Stimulated activated CD8-positive, alpha-beta memory T cell treated with anti-CD3 and anti-CD28 coated beads, Interleukin-2, amount 100 ng/mL, for 1 hour (primary cell): ENCODE measurements at places on chromosomes 2 and 18.

DNA sequence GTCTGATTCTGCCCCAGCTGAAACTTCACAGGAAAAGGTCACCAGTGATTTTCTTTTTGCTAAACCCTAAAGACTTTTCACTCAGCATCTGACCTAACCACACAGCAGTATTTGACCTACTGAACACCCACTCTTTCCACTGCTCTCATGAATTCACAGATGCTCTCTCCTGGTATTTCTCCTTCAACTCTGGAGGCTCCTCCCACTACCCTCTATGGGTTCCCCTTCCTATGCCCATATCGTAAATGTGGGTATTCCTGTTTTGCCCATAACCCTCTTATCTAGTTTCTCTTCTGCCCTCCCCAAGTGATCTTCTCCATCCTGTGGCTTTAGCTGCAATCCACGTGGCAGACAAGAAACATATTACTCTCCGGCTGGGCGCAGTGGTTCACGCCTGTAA, 7.6 kb downstream of the PLEKHM3 start:
- DNase-seq = no peak

- DNase-seq = no peak
These were observed 141.6 kb upstream of the RIOK3 start for GRCh38 chr18:23311351-23312121.

DNA sequence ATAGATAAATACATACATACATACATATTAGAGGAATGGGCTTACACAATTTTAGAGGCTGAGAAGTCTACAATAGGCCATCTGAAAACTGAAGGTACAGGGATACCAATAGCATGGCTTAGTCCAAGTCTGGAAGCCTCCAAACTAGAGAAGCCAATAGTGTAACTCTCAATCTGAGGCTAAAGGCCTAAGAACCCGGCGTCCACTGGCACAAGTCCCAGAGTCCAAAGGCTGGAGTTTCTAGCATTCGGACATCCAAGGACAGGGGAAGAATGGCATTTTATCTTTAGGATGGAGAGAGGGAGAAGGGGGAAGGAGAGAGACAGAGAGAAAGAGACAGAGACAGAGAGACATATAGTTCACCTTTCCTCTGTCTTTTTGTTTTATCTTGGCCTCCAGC, 63.7 kb upstream of the SYT4 start:
- DNase-seq = no peak

DNA sequence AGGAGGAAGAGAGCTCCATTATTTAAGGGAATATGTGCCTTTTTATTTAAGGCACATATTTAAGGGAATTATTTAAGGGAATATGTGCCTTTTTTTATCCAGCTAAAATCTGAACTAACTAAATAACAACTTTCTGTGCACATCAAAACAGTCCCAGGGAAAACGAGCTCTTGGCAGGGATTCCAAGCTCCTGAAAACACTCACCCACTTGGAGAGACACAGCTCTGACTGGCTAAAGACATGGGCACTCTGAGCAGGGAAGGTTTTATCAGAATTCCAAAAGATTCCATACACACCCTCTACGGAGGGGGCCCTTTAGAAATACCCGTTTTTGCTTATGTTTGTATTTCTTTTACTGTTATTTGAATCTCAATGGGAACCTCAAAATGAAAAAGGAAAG, 181.0 kb downstream of the ZNF516 start:
- DNase-seq = no peak

GRCh38 chr2:6977113-6977741, 60.0 kb downstream of the RNF144A start:
- no peak for DNase-seq

GRCh38 chr2:1140389-1141003, 189.8 kb downstream of the SNTG2 start:
- peak; percentile 6 for DNase-seq

DNA sequence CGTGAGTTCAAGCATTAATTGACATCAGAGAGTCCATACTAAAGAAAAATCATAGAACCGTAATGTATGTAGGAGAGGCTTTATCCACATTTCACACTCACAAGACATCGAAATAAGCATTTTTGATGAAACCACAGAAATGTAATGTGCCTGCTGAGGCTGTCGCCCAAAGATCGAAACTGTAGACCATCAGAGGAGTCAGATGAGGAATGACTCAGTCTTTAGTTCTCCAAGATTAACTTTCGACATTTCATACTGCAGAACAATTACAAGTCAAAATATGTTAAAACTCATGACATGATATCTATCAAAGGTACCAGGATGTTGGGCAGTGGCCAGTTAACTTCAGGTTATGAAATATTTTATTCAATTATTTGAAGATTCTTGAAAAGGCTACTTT, 79.6 kb downstream of the RAB31 start:
- DNase-seq = no peak

- DNase-seq = no peak
These were observed 61.5 kb downstream of the AGAP1 start for GRCh38 chr2:235555371-235555770.

DNA sequence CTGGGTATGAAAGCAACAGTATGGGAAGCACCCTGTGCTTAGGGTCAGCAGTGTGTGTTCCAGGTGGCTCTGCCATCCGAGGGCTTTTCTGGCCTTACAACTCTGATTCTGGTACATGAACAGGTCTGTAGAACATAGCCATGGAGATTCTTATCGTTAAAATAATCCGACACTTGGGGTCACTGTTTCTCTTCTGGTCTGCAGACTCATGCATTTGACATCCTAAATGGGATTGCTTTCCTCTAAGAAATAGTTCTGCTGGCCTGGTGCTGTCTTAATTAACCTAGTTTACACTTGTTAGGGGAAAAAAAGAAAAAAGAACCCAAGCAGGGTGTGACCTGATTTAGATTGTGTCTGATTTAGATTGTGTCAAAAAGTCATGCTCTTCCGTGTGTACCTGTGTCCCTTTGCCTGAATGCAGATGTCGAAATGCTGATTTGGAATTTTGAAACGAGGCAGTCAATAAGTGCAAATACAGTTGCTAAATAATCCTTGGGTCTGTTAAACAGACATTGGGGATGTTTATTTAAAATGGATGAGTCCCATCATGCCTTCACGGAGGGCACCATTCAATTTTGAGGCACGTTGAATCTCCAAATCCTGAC, 59.6 kb downstream of the TRPM8 start:
- no peak for DNase-seq

DNA sequence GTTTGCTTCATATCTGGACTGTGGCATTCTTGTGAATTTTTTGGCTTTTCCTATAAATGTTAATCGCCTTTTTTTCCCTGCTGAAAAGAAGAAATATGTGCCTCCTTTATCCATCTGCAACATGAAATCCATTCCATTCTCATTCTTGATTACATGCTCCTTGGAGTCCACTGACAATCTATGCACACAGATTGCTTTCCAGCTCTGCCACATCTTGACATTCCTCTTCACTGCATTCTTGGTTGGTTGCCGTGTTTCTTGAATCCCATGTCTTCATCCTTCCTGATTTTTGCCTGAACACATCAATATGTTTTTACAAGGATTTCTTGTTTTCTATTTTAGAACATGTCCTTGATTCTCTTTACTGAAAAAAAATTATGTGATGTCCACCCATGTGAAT, 26.7 kb upstream of the BIRC6 start:
- no peak for DNase-seq

GRCh38 chr2:69449906-69450305, 12.7 kb upstream of the NFU1 start:
- no peak for DNase-seq

DNA sequence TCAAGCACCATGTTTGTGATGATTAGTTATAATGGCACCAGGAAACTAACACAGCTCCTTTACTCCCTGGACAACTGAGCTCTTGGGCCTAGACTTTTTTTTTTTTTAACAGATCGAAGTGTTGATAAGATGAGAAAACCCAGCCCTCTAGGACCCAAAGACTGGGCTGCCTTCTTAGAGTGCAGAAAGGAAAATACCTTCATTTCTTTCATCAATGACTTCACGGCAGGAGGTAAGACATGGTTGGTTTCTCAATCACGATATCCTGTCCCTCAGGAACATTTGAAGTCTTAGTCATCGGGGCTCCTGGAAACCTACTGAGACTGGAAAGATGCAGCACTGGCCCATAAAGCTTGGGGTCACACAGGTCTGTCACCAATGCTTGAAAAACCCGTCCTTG, 84.7 kb downstream of the TNFRSF11A start:
- DNase-seq = no peak

DNA sequence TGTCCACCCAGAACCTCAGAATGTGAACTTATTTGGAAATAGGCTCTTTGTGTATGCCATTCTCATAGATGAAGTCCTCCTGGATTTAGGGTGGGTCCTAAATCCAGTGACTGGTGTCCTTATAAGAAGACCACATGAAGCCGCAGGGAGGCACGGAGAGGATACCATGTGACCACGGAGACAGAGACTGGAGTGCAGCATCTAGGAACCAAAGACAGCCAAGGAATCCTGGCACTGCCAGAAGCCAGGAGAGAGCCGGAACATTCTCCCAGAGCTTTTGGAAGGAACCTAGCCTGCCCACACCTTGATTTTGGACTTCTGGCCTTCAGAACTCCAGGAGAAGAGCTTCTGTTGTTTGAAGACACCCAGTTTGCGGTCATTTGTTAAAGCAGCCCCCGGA, 49.7 kb downstream of the ARL4C start:
- no peak for DNase-seq

- DNase-seq = no peak
These were observed 71.1 kb upstream of the CTLA4 start for GRCh38 chr2:203796248-203797010.

GRCh38 chr2:176595986-176596385, 326.7 kb downstream of the MTX2 start:
- DNase-seq = no peak

GRCh38 chr2:74554820-74555531, 456 bp downstream of the DOK1 start:
- DNase-seq = peak; percentile 25

- no peak for DNase-seq
These were observed 41.9 kb upstream of the SCN9A start for GRCh38 chr2:166417669-166418068.

DNA sequence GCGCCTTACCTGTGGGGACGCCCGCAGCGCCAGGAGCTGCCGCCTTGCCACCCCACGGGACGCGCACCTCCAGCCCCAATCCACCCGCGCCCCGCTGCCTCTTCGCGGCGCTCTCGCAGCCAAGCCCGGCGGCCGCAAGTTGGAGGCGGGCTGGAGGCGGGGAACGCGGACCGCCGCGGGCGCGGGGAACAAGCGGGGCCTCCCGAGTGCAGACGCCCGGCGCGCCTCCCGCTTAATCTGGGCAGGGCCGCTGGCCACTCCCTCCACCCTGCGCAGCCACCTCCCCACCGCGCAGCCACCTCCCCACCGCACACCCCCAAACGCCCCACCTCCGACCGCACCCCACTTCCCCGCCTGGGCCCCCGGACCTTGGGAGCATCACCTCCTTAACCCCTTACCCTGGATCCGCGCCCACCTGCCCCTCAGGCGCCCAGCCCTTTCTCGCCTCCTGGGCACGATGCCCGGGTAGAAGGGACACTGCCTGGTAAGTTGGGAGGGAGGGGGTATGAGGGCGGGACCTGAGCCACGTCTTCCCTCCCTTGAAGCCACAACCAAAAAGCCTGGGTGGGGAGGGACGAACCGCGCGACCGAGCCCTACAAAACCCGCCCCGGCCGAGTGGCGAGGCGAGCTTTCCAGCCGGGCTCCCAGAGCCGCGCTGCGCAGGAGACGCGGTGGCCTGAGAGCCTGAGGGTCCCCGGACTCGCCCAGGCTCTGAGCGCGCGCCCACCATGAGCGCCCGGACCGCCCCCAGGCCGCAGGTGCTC, at the start of the genes COL4A3 and COL4A4:
Gene COL4A3 (plus strand): TSS at position 627 of the 765 bp plus-strand sequence. CDS start 103 bp downstream, at position 730.
Gene COL4A4 (minus strand): TSS at position 208 of the 765 bp plus-strand sequence. CDS start 16,722 bp downstream, outside the sequence.
- no peak for DNase-seq
